ENCODE measurements at places on chromosomes 7 and 10.

DNA sequence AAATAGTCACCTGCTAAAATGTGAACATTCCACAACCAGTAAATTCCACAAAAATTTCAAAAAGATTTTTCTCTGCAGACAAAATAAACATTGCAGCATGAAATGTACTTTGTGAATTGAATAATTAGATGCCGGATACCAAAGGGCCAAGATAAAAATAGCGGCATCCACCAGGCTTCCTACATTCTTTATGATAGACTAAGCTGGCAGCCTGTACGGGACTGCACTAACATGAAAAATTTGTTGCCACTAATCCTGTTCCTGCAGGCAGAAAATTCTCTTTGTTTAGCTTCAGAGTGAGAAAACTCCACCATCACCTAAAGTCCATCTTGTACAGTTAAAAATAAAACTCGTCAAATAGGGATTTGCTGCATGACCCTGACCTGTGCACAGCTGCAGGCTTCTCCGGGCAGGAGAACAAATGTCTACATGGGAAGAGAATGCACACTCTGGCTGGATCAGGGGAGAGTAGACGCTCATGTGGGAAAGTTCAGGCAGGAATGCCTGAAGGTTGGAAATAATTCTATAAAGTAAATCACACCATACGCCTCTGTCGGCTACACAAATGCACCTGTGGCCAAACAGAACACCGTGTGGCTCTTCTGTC, 15.6 kb upstream of the ADO start:
- no peak for DNase-seq

GRCh38 chr10:131762789-131763696, 137.8 kb upstream of the PPP2R2D start:
- no peak for DNase-seq

GRCh38 chr10:128052696-128053095, 73.5 kb downstream of the MKI67 start:
- no peak for DNase-seq

GRCh38 chr7:6148724-6149360, 117.7 kb downstream of the ANKRD61 start:
- DNase-seq = no peak

GRCh38 chr7:27247452-27248426, 5.1 kb downstream of the EVX1 start:
- DNase-seq = peak; percentile 13

DNA sequence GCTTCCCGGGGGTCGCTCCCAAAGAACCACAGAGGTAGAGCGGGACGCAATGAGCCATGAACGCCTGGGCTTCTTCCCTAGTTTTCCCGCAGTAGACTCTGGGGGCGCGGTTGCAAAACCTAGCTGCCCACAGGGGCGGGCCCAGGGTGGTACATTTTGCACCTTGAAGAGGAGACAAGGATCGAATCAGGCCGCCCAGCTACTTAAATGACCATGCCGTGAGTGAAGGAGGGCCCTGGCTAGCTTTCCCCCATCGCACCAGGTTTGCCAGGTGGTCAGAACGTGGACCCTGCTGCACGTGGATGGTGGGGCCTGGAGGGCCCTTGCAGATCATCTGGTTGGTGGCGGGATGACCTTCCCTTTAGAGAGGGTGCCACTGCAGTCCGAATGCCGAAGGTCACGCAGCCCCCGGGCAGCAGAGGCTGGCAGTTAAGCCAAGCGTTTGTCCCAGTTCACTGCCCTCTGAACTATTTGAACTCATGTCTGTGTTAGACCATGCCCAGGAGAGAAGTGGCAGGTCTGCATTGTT, 604 bp upstream of the SHTN1 start:
- peak; percentile 44 for DNase-seq

DNA sequence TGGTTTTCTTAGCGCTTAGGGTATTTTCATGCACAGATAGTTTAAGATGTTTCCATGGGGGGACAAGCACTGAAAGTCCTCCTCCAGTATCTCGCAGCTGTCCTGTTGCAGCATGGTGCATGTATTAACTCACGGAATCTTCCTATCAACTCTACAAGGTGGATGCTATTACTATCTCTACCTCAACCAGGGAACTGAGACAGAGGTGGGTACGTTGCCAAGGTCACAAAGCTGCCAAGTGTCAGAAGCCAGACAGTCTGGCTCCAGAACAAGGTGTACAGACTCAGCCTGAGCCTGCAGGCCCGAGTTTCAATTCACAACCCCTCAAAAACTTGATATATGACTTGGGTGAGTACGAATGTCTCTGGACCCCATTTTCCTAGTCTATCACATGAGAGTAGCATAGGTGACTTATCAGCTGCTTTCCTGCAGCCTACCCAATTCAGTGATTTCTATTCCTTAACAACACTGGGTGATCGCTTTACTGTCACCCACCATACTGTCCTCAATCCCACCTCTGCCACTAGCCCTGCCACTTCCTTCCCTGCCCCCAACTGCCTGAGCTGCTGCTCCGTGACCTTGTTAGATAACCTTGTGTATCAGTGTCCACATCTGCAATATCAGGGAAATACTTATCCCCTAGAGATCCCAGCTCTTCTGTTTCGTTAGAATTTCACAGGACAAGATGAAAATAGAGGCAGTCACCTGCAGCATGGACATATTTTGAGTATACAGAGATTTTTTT, 92.1 kb downstream of the ABCC2 start:
- no peak for DNase-seq

DNA sequence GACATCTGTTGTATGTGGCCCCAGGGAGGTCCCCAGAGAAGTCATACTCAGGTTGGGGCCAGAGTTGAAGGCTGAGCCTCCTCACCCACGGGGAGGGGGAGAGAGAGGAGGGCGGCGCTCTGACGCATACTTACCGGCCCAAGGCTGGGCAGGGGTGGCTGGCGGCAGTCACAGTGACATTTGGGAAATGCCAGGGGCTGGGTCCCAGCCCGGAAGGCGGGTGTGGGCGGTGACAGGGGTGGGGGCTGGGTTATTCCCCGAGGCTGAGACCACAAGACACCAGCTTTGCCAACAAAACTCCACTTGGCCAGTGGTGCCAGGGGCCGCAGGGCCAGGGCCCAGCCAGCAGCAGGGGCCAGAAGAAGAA, 41.1 kb downstream of the RASGEF1A start:
- DNase-seq = no peak

GRCh38 chr7:23072922-23073321, 32.7 kb upstream of the KLHL7 start:
- DNase-seq = no peak

- DNase-seq = no peak
These were observed 60.5 kb downstream of the SEMA3C start for GRCh38 chr7:80858141-80858903.

DNA sequence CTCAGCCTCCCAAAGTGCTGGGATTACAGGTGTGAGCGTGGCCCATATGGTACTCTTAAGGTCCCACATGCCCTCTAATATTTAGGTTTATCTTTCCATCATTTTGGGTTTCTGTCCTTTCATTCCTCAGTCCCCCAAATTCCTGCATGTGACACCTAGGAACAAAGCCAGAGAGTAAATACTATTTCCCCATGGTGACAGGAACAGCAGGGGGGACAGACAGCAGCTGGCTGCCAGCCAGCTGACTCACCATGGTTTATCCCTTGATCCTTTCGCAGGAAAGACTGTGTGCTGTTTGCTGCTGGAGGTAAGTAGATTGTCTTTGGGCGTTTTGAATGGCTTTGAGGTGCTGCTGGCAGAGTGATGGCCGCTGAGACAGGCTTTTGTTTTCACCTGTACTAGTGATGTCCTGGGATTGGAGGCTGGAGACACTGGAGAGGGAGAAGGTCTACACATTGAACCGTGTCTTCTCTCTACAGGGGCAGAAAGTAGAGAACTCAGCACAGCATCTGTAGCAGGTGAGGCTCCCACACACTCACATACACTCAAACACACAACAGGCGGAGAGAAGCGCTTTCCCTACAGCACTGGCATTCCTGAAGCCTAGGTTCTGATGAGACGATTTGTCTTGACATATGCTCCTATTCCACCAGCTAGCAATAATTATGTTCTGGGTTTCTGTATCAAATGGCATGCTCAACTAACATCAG, 83.7 kb upstream of the EFCAB10 start:
- DNase-seq = no peak

DNA sequence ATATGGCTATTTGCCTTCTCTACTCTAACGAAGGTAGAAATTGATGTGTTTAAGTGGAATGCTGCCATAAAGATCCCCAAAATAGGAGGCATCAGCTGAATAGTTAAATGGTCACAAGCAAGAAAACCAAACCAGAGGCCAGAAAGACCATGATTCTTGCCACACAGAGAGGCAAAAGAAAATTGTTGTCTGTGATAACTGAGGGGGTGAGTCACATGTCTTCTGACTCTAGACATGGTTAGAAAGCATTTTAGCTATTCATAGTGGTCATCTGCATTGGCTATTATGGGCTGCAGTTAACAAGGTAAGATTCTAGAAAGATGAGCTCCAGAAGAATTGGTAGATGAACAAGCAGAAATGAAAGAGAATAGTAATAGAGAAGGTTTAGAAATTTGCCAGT, 361.4 kb upstream of the NPSR1 start:
- no peak for DNase-seq

DNA sequence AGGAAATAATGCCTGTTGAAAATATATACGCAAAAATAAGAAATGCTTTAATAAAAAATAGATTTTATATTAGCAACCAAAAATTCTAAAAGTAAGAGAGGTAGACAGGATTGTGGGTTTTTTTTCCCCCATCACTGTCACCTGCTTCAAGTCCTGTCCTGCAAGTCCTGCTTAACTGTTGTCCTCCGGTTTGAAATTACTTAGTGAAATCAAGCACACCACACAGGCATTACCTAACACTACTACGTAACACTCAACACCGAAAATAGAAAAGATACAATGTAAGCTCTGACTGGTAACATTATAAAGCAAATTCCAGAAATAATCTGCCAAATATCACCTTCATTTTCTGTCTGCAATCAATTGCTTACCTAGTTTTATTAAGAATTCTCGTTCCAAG, 90.9 kb downstream of the UPF2 start:
- DNase-seq = no peak

DNA sequence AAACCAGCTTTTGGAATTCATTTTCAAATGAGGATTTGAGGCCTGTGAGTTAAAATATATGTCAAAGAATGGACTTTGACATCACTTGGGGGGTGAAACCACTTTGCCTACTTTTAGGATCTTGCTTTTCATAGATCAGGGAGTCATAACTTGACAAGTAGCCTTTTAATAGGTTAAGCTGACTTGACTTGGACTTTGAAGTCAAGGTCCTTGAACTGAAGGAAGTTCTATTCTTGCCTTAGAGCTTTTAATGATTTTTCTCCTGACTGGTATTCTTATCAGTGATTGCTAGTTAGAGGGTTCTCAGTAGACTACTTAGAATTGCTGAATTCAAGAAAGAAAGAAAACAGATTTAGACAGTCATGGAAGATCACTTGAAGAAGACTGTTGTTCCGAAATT, 17.7 kb downstream of the AGR2 start:
- DNase-seq = no peak

DNA sequence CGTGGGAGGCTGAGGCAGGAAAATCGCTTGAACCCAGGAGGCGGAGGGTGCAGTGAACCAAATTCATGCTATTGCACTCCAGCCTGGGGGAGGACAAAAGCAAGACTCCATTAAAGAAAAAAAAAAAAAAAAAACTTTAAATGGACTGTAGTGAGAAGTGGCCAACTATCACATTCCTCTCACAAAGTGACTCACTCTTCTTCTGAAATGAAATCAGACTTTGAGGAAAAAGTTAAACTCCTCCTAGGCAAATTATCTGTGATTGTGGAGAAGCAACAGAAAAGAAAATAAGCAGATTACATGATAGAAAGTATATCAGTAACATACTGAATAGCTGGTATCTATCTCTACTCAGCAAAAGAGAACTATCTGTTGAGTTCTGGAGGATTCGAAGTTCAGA, 234.3 kb upstream of the PHF14 start:
- no peak for DNase-seq

DNA sequence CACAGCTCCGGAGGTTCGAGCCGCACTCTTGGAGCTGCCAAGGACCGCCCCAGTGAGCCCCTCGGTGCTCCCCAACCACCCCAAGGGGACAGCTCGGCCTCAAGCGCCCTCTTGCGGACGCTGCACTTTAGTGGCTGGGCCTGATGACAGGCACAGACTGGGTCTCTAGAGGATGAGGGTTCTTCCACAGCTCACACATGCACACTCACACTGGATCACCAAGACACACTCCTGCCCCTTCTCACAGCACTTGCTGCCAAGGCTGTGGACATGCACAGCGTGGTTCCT, 2.1 kb downstream of the RET start:
- peak; percentile 52 for DNase-seq

GRCh38 chr7:143384148-143384547, 3.0 kb downstream of the ZYX start:
- DNase-seq = no peak

GRCh38 chr7:80637911-80638765, at the start of gene CD36:
Gene CD36 (plus strand): TSS chr7:80638642. CDS start chr7:80646741, 8,099 bp downstream.
- DNase-seq = no peak

DNA sequence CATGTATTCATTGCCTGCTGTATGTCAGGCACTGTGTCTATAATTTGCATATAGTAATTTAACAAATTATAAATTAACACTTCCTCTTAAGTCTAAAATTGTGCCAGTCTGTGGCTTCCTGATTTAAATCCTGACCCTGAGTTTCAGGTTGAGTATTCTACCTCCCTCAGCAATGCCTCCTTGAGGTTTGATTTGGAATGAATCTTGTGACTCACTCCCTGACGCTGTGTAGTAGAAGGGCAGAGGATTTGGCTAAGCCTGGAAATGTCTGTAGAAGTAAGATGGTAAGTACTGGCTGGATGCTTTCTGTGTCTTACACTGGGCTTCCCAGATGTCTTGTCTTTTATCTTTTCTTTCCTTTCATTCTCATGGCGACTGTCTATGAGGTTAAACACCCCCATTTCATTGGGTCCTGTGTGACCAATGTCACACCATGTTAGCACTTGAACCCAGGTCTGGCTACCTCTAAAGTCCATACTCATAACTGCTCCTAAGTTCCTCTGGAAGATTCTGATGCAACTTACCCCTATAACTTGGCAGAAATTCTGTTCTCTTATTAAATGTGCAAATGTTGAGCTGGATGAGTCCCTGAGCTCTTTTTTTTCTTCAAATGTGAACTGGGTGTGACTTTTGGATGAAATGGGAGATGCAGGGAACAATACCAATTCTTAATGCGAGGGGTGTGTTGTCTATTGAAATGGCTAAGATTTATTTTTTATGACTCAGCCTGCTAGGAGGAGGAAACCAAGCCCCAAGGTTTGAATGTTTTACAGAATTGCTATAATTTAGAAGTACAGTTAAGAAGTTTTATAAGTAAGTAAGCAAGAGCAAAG, 48.5 kb downstream of the PLCE1 start:
- no peak for DNase-seq
